ENCODE measurements at places on chromosomes 11 and 22. TPM values are rescaled to one million over a fixed set of nuclear protein-coding genes. Genes with fewer than 3 reads are reported as not detected.

Gene WNT7B
- not detected for total RNA-seq

DNA sequence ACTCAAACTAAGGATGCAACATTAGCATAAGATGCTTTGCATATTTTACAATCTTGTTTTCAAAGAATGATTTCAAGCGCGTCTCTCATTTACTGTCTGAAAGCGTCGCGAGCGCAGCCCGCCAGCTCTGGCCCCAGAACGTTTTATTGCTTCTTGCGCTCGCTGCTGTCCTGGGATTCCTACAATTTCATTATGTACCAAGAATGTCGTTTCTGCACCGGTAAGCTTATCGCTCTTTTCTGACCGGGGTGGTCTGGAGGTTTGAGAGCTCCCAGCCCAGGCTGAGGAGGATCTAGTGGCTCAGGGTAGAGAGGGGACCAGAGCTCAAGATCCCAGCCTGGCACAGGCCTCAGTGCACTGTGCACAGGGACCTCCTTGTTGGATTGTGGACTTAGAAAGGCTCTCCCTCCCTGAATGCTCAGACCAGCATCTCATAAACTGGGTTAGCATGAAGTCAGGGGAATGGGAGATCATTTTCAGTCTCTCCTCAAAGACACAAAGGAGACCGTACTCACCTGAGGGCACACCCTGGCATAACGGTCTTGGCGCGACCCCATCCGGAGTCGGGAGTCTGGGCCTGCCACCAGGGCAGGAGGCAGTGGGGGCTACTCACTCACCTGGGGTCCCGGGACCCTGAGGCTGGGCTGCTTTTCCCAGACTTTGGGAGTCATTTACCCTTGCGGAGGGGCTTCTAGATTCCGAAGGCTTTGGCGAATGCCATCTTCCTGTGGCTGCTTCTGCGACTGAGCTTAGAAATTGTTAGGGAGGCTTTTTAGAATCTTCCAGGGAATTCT lies 817.4 kb downstream of the BRD1 start:
- no peak for DNase-seq

GRCh38 chr11:72349616-72350218 lies 84.6 kb downstream of the CLPB start:
- no peak for DNase-seq

Gene MPPED1
- not detected for total RNA-seq

- DNase-seq, result no peak
Measured at GRCh38 chr11:66318600-66318970, 1.7 kb upstream of the CD248 start.

Gene QSER1
- total RNA-seq, result 10.9 TPM

DNA sequence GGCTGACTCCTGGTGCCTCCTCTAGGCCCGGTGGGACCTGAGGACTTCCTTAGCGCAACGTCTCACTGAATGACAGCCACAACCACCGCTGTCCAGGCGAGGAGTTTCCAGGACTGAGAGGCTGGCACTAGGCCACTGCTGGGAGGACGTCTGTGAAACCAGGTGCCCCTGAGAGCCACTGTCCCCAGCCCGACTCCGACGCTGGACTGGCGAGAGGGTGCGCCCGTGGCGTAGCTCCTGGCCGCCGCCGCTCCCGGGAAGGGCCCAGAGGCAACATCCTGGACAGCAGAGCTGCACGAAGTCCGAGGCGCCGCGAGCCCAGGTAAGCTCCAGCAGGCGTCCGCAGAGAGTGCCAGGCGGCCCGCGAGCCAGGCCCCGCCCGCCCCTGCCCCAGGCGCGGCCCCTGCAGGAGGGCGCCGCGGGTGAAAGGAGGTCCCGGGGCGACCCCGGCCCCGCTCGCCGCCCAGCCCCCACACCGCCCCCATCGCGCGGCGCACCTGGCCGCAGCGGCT lies 525 bp downstream of the DGCR2 start:
- DNase-seq, result no peak

Gene CYB561A3
- 42.9 TPM for total RNA-seq

DNA sequence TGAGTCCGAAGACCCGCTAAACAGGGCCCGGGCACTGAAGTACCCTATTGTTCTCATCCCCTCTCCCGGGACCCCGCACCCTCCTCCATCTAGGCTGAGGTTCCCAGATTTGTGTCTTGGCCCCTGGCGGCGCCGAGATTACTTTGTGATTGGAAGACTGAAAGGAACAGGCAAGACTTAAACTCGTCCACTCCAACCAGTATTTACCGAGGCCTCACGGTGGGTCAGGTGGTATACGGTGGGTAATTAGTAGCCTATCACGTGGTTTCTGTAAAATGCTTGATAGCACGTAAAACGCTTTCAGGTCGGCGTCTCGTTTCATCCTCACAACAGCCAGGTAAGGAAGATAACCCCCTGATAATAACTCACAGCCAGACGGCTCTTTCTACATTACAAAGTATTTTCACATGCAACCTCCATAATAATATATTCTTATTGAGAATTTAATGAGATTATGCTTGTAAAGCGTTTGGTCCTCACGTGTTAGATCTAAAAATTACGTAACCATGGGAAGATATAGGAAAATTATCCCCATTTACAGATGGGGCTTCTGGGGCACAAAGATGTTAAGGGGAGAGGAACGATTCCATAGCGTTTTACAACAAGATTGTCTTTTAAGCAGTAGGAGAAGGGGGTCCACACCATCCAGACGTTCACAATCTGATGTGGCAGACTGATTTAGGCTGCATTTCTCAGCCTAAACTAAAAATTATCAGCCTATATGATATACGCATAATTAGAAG lies 642 bp upstream of the PIK3C2A start:
- DNase-seq, result peak; percentile 28

Gene ROBO4
- total RNA-seq, result not detected

DNA sequence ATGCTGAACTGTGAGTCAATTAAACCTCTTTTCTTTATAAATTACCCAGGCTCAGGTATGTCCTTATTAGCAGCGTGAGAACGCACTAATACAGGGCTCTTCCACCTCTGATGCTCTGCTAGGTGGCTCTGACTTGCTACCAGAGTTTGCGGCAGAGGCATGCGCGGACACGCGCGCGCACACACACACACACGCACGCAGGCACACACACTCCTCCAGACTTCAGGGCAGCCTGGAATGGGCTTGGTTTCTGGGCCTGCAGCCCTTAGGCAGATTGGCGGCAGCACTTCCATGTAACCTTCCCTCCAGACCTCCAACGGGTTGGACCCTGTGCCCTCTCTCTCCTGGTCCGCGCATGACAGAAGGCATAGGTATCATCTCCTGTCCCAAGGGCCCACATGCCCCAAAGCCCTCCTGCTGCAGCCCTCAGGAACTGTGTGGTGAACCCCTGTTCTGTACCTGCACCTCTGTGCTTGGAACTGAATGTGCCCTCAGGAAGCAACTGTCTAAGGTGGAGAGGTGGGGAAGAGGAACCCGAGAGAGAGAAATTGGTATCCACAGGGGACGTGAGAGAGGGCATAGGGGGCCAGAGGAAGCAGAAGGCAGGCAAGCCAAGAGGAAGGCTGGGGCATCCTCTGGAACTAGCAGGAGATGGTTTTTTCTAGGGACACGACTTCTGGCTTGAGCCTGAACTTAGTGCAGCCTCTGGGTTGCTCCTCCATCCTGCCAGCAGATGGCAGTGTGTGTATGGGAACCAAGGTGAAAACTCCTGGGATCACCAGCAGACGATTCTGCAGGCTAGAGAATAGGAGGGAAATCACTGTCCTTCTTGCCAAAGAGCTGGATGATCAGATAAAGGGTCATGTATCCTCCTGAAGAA lies 23.4 kb upstream of the RIC3 start:
- no peak for DNase-seq

GRCh38 chr11:65873318-65874156 lies 937 bp upstream of the EFEMP2 start:
- peak; percentile 100 for DNase-seq

DNA sequence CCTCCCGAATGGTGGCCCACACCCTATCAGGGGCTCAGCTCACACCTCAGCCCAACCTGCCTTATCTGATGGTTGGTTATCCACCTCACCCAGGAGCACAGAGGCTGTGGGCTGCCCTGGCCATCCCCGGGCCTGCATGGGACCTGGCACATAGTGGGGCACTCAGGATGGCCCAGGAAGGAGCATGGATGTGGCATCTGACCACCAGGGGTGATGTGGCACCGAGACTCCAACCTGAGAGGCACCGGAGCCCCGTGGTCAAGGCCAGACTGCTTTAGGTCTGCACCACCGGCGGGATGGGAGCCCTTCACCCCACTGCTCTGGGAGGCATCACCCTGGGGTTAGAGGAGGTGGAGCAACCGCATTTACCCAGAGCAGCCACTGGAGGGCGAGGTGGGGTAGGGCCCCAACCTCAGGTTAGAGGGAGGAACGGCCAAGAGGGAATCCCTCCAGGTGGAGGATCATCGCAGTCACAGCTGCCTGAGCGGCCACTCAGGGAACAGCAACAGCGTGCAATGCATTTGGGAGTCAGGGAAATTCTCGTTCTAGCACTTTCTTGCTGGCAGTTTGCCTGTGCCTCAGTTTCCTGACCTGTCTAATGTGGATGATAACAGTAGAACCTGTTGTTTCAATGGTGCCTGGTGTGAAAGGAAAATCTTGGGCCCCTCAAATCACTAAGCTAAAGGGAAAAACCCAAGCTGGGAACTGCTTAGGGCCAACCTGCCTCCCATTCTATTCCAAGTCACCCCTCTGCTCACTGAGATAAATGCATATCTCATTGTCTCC lies 52.9 kb upstream of the CARS1 start:
- DNase-seq, result peak; percentile 67

DNA sequence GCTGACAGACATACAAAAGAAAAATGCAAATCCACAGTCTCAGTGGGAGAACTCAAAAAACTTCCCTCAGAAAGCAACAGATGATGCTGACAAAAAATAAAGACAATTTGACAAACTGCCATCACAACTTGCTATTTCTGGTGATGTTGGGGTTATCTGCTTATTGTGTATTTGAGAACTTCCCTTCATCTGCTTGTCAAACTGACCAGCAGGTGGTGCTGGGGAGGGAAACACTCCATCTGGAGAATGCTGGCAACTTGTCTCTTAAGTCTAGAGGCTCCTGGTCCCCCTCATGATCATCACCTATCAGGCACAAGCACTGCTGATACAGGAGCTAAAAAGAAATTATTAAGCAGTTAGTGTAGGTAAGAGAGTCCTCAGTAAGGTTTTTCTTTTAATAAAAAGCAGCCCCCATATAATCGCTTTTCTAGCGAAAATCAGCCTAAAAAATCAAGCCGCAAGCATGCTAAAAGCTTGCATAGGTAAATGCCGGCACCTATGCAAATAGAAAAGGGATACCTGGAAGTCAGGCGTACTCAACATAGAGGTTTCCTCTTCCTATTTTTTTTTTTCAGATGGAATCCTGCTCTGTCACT lies 9.8 kb upstream of the FAM111B start:
- peak; percentile 82 for DNase-seq

Gene OR10D3
- not detected for total RNA-seq

DNA sequence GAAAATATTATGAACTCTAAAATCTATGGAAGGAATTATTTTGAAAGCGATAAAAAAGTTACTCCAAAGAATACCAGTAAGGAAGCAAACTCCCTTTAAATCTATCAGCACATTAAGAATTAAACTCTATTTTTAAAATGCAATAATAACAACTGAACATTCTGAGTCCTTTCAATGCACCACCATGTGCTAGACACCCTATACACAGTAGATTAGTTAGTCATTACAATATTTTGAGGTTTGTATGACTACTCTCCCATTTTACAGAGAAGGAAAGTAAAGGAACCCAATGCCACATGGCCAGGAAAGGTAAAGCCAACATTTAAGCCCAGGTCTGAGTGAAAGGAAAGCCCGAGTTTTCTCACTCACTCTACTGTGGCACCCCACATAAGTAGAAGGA lies 17.7 kb downstream of the JAML start:
- DNase-seq, result no peak

Gene MPEG1
- 5.9 TPM for total RNA-seq

DNA sequence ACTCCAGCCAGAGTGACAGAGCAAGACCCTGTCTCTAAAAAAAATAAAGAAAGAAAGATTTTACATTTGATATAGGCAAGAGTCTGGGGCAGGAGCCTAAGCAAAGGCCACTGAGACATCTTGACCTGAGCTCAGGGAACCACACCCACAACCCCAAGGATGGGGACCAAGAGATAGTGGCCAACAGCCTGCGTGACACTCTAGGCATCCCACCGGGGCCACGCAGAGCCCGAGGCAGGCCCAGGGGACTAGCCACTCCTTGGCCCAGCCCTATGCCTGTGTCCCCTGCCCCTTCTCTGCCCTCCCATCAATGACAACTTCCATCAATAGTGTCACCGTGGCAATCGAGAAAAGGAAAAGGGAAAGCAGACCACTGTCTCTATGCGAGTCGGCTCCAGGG lies 41.1 kb downstream of the MN1 start:
- no peak for DNase-seq

GRCh38 chr11:34176751-34177209 lies 71.4 kb downstream of the NAT10 start:
- DNase-seq, result no peak

DNA sequence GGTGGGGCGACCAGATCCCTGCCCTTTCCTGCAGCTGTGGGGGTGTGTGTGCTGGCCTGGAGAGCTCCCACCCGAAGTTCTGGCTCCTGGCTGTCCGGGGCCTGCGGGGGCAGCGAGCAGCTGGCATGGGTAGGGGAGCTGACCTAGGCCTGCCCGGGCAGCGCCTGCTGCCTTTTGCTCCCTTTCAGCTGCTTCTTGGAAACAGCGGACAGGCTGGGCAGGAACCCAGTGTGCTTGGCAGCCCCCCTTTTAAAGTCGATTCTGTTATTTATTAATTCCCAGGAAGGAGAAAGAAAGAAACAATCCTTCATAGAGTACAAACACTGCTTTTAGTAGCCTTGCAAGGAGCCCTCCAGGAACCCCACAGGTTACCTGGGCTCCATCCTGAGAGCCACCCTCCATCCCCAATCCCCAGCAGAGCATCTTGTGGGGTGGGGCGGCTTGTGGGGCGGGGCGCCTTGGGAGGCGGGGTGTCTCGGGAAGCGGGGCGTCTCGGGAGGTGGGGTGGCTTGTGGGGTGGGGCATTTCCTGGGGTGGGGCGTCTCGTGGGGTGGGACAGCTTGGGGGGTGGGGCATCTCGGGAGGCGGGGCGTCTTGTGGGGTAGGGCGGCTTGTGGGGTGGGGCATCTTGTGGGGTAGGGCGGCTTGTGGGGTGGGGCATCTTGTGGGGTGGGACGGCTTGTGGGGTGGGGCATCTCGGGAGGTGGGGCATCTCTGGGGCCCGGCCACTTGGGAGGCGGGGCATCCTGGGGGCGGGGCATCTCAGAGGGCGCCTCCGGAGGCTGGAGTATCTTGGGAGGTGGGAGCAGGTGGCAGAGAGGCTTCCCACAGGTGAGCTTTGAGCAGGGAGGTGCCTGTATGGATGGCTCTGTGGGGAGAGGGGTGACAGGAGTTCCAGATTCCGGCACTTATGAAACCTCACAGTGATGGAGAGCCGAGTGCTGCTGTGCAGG lies 7.0 kb downstream of the CD81 start:
- no peak for DNase-seq

DNA sequence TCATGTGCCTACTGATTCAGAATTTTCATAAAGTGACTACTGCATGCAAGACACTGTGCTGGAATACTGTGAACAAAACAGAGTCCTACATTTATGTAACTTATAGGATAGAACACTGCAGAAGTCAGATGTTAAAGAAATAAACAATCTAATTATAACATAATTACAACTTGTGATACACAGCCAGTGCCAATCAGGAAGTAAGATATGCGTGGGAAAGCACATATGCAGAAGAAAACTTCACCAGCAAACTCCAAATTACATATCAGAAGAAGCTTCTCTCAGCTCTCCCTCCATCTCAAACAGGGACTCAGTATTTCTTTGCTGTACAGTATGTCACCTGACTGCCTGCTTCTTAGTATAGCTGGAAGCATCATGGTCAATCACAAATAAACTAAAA lies 37.4 kb downstream of the PAK1 start:
- no peak for DNase-seq

Data from naive thymus-derived CD8-positive, alpha-beta T cell (primary cell).